Right lung (tissue), 10 donors: ENCODE measurements at places on chromosomes 4 and X.

- no peak for DNase-seq
Measured at GRCh38 chrX:41716222-41716621, 7.8 kb upstream of the GPR82 start.

DNA sequence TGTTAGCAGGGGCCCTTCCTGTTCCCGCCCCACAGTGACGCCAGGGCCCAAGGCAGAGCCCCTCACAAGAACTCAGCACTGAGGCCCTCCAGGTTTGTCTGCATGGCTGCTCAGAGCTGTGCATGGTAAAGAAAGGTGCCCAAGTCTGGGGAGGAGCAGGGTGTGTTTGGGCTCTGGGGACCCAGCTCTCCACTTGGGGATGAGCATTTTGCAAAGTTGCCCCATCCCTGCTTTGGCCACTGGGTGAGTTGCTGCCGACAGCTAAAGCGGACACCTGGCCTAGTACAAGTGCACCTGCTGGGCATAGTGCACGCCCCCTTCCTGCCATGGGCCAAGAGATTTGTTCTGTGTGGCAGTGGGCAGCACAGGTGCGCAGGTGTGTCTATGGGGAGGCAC, 2.0 kb upstream of the MXD4 start:
- DNase-seq = no peak

- DNase-seq = no peak
Measured at GRCh38 chr4:38170338-38171169, 210.4 kb downstream of the PTTG2 start.

GRCh38 chr4:77631276-77631675, 25.7 kb downstream of the CXCL13 start:
- no peak for DNase-seq

DNA sequence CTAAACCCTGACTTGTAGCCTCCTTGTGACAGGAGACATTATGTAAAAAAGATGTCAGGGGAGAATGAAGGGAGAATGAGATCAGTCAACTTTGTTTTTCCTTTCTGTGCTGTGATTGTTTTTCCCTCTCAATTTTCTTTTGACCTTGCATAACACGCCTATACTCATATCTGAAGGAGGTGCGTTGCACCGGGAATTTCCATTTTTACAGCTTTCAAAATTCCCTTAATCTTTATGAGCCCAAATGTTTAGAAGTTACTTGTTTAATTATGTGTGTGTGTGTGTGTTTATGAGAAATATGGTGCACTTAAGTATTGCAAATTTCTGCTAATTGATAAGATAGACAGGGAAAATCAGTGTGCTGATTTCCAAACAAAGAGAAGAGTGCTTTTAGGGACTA, 21.6 kb downstream of the SYNPO2 start:
- no peak for DNase-seq
